COLO829 (cell line): ENCODE measurements at places on chromosomes 3 and 15.
A peak's percentile ranks its signal among the peaks of the same experiment; 100 is the strongest.

DNA sequence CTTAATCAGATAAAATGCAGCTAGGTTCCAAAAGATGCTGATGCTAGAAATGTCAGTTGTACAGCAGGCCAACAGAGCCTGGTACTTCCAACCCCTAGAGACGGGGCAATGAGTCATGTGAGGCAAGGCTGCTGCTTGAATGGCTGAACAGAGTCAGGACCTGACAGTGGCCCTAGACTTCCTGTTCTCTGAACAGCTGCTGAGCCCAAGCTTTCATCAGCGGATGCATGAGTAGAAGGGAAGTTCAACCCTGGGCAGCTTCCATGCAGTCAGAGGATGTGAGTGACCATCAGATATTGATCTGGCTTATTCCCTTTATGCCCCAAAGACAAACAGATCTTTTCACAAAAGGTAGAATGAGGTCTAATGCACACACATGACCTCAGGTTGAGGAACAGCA is 282.9 kb upstream of the COL8A1 start:
- no peak for DNase-seq

DNA sequence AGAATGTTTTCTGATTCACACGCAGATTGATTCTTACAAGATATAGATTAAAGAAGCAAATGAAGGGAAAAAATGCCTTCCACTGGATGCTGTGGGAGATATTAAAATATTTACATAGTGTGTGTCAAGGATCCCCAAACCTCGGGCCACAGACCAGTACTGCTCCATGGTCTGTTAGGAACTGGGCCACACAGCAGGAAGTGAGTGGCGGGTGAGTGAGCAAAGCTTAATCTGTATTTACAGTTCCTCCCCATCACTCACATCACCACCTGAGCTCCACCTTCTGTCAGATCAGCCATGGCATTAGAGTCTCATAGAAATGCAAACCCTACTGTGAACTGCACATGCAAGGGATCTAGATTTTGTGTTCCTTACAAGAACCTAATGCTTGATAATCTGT is 552.6 kb upstream of the GOLIM4 start:
- DNase-seq, result no peak

DNA sequence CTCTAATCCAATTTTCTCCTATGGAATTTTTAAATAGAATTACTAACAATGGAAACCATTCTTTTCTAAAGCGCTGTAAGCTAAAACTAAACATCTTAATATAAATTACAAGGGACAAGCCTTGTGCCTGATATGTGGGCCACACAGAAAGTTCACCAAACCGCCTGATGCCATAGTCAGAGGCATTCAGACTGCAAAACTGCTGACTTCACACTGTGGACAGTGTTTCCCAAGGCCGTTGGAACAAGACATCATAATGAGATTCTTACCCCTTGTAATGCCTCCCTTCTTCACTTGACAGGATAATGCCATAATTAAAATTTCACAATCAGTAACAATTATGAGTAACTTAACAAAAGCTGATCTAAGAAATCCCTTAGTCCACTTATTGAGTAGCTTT is 14.9 kb downstream of the SH3GL3 start:
- DNase-seq, result no peak

GRCh38 chr3:113225286-113225685 is 13.9 kb downstream of the BOC start:
- no peak for DNase-seq

DNA sequence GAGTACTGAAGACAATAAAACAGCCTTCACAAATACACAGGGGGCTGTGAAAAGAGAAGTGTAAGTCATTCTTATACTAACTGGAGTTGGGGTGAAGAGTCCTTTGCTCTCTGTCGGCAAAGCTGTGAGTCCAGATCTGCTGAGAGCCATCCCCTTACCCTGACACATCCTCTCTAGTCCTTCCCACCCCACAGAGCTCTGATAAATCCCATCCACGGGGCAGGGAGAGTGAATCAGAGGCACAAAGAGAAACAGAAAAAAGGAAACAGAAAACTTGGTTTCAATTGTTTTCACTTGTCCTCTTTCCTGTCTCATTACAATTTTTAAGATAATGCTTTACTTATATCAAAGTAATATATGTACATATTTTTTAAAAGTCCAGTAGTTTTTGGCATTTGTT is 18.2 kb upstream of the ZNF639 start:
- no peak for DNase-seq

DNA sequence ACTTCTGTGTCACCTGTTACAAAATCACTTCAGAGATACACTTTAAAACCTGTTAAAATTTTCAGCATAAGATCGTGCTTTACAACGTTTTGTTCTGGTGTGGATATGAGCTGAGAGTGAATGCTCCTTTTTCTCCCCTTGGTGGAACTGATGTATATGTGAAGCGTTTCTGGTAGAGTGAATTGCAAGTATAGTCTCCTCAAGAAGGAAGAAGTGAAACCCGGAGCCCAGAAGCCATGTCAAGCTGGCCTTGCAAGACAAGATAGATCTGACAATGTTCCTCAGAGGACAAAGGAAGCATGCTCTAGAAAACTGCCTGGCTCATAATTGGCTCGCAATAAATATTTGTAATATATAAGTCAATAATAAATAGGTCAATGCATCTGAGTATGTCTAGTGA is 23.6 kb downstream of the SERPINI2 start:
- no peak for DNase-seq

DNA sequence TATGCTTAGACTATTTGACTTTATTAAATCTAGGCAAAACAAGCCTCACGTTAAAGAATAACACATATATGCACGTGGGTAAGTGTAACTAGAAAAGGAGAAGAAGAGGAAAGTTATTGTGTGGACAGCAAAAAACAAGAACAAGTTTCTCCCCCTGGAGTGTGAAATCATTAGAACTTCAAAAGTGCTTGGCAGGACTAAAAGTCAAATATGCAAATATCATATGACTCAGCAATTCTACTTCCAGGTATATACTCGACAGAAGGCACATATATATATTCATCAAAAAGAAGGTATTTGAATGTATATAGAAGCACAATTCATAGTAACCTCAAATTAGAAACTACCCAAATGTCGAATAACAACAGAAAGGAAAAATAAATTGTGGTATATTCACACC is 68.9 kb upstream of the STXBP5L start:
- no peak for DNase-seq

- no peak for DNase-seq
Measured at GRCh38 chr3:61358364-61358763, 107.1 kb upstream of the FHIT start.

- no peak for DNase-seq
Measured at GRCh38 chr3:99313485-99313884, 324.9 kb upstream of the COL8A1 start.

GRCh38 chr3:25460751-25461150 is 32.7 kb downstream of the RARB start:
- no peak for DNase-seq

GRCh38 chr3:46909535-46910161 is 32.1 kb downstream of the PTH1R start:
- DNase-seq, result peak; percentile 90

- DNase-seq, result no peak
Measured at GRCh38 chr3:66372681-66373350, 128.0 kb downstream of the LRIG1 start.

GRCh38 chr3:110272525-110272924 is 799.1 kb upstream of the NECTIN3 start:
- no peak for DNase-seq

DNA sequence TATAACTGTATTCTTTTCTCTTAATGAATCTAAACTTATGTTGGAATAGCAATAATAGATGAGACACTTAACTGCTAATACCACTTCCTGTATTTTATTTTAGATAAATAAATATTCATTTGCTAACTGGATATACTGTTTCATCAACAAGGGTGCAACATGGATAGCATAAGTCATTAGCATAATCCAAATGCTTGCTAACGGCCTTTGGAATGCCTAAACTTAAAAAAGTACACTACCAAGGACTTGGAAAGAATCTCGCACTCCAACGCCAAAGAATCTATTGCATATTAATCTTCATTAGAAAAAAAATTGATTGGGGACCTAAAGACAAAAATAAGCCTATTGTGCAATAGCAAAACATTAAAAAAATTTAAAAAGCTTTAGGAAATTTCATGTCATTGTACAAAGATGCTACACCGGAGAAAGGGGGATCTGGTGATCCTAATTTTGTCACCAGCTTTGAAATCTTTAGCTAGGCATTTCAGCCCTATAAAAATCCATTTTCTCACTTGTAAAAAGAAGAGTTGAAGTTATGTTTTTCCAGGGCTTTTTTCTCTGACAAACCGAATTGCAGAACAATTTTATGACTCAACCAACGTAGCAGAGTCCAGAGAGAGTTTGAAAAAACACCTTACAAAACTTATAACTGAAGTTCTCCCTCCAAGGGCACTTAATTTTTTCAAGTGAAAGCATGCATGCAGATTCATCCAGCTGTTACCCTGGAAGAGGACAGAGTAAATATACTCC is 4.1 kb downstream of the VGLL3 start:
- DNase-seq, result no peak

GRCh38 chr15:80755885-80756284 is 23.3 kb upstream of the CEMIP start:
- DNase-seq, result no peak

DNA sequence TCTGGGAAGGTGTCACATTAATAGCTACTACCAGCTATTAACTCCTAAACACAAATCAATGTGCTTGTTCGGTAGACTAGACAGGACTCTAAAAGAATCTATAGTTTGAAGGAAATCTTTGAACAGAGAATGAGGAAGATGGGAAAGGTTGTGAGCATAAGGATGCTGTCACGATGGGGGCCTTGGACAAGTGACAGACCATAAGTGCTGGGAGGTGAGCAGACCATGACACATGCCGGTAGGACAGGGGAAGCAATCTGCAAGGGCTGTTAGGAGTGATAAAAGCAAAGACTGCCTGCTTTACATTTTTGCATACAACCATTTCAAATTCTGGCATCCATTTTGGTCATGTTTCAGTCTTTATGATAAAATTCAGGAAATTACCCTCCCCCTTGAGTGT is 645.8 kb downstream of the ROBO2 start:
- no peak for DNase-seq

- peak; percentile 83 for DNase-seq
Measured at GRCh38 chr3:50050361-50050760, 38.4 kb upstream of the RBM5 start.

DNA sequence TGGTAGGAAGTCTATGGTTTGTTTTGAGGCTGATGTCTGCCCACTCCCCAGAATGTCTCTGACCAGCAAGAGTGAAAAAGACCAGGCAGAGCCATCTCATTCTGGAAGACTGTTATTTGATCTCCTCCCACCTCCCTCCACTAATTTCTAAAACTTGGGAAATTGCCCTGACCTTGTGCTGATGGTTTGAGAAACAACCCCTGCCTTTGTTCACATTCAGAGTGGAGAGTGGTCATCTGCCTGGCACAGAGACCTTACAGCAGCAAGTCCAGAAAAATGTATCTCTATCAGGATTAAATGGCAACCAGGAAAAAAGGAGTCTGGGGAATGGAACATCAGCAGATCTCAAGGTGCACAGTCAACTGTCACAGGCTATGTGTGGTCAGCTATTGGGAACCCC is 25.7 kb downstream of the SPATA12 start:
- peak; percentile 85 for DNase-seq

- no peak for DNase-seq
Measured at GRCh38 chr3:163476179-163476578, 1602.1 kb downstream of the SI start.

DNA sequence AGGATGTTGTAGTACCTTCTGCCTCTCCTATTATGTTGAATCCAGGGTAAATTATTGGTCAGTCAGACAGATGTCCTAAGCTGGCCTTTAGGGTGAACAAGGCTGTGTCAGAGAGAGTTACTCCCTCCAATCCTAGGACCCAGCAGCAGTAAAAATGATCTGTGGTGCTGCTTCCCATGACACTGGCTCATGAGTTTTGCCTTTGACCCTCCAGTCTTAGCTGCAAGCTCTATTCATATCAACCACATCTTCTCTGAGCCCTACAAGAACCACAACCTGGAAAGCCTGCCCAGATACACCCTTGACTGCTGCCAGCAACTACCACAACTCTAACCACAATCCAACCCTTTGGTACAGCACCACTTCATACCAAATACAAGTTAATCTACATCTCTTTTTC is 27.2 kb upstream of the PHLDB2 start:
- DNase-seq, result no peak

- DNase-seq, result no peak
Measured at GRCh38 chr15:49621401-49621811, 558 bp downstream of the DTWD1 start.

GRCh38 chr3:195240939-195241338 is 30.0 kb downstream of the XXYLT1 start:
- no peak for DNase-seq

DNA sequence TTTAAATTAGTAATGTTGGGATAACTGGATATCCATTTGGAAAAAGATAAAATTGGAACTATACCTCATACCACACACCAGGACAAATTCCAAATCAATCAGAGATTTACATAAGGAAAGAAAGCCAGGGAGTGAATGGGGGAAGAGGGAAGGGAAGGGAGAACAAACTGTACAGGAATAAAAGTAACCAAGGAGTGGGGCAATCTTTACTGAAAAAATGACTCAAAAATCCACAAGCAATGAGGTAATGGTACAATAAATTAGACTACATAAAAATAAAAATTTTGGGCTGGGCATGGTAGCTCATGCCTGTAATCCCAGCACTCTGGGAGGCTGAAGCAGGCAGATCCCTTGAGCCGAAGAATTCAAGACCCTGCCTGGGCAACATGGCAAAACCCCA is 82.6 kb downstream of the MLH1 start:
- no peak for DNase-seq

DNA sequence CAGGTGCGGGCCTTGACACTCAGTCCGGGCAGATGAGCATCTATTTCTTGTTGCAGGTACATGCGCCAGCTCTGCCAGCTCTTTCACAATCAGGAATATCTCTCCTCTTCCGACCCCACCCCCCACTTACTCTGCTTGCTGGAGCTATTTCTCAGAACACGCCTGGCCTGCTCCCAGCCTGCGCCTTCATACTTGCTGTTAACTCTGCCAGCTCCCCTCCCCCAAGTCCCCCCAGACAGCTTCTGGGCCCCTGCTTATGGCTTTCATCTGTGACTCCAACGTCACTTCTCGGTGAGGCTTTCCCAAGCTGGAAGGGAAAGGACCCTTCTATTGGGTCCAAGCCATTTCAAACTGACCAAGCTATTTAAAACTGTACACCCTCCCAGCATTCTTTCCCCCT is 15.2 kb downstream of the MAGEF1 start:
- no peak for DNase-seq

- no peak for DNase-seq
Measured at GRCh38 chr3:111605018-111605417, 9.9 kb upstream of the ZBED2 start.

- no peak for DNase-seq
Measured at GRCh38 chr3:151297429-151297828, 19.1 kb upstream of the P2RY14 start.

DNA sequence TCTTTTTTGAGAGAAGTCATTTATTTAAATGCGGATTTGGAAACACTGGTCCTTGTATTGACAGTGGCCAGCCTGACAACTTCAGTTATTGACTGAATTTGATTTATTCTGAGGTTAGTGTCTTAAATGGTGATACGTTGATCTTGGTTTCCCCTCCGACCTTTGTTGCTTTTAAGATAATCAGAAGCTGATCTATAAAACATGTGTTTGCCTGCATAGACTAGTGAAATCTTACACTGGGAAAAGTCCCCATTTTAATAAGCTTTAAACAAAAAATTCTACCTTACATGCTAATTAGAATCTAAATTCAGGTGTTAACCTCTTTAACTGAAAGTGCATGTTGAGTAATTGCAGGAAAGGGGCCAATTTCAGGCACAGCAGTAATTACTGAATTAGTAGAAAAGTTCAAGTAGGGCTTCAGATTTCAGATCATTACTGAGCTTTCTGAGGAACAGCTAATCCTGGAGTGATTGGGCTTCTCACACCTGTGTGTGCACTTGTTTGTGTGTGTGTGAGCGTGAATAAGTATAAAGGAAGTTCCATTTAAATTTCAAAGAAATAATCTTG is 221.4 kb downstream of the SOX2 start:
- no peak for DNase-seq
